ENCODE measurements at places on chromosomes 3 and 15. TPM values are rescaled to one million over a fixed set of nuclear protein-coding genes. Genes with fewer than 3 reads are reported as not detected.
A peak's percentile ranks its signal among the peaks of the same experiment; 100 is the strongest.

DNA sequence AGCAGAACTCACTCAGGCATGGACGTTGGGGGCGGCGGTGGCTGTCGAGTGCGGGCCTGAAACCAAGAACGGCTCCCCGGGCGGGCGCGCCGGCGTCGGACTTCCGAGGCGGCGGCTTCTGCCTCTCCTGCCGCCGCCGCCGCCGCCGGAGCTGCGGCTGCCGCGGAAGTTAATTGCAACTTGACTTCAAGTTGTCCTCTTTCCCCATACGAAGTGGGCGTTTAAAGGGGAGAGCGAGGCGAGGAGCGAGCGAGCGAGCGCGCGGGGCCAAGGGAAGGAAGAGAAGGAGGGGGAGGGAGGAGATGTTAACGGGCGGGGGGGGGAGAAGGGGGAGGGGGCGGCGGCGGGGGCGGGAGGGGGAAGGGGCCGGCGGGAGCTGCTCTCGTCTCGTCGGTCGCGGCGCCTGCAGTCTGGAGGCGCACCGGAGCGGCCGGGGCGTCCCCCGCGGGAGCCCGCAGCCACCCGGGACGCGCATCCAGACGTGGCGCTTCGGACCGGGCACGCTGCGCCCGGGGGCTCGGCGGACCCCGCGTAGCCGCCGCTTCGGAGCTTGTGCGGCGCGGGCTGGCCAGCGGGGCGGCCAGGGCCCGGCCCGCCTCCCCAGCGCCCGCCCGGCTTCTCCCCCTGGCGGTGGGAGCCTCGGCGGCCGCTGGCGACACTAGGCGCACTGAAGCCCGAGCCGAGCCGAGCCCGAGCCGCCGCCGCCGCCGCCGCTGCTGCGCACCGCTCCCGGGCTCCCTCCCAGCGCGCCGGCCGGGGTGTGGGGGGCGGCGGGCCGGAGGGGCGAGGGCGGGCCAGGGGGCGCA lies 19.7 kb upstream of the SATB1 start:
- DNase-seq: peak; percentile 11

- DNase-seq: no peak
Observed at GRCh38 chr3:34107669-34108068, 309.2 kb downstream of the PDCD6IP start.

DNA sequence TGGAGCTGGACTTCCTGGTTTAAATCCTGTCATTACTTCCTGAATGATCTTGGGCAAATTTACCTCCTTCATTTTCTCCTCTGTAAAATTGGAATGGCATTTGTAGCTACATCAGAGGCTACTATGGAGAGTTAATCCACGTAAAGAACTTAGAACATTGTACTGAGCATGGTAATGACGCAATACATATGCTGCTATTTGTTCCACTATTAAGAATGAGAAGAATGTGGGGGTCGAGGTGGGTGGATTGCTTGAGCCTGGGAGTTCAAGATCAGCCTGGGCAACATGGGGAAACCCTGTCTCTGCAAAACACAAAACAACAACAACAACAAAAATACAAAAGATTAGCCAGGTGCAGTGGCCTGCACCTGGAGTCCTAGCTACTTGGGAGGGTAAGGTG lies 250.6 kb downstream of the RYR3 start:
- DNase-seq: no peak

STARD9 gene
- 6.0 TPM for total RNA-seq

Data from K562 (cell line).